ENCODE measurements at places on chromosomes 2 and 18. TPM values are rescaled to one million over a fixed set of nuclear protein-coding genes. Genes with fewer than 3 reads are reported as not detected.

DNA sequence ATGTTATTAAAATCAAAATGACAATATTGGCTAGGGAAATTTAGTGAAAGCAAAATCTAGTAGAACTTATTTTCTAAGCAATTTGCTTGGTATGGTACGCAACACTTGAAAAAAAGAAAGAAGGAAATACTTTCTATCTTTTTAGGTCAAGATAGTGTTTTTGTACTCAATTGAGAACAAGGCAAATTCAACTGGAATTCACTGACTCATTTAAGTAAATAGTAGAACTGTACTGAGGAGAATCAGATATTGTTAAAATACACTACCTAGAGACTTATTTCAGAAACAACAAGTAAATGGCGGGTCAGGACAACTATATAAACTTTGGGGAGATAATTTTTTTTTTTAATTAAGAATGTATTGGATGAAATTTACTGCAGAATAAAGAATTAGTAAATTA lies 18.9 kb downstream of the ZRANB3 start:
- H3K4me3 ChIP-seq, result no peak overlapping the region
- no peaks in the 10 kb centered on the region for H3K4me1 ChIP-seq
- no peaks in the 10 kb centered on the region for H3K36me3 ChIP-seq

GRCh38 chr2:38498045-38498481 lies 104.7 kb downstream of the HNRNPLL start:
- H3K36me3 ChIP-seq, result no peaks in the 10 kb centered on the region
- DNase-seq, result no peak
- no peaks in the 10 kb centered on the region for H3K27me3 ChIP-seq
- no peak overlapping the region for H3K27ac ChIP-seq
- H3K4me1 ChIP-seq, result no peaks in the 10 kb centered on the region
- H3K4me3 ChIP-seq, result no peak overlapping the region

DNA sequence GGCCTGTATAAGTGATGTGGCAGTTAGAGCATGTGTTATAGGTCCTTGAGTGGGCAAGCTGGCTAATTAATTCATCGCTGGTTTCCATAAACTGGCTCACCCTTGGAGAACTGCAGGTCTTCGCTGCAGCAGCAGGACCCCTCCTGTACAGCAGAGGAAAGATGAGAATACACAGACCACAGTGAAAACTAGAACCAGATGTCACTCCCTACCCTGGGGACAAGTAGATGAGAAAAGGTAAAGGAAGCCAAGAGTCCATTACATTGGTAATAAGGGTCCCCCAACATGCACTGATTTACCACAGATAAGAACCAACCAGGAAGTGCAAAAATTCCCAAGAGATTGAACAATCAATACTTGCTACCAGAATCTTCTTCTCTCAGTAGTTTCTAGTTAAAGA lies 415.6 kb upstream of the LYPD1 start:
- no peak overlapping the region for H3K27ac ChIP-seq
- H3K4me3 ChIP-seq, result no peak overlapping the region
- no peaks in the 10 kb centered on the region for H3K36me3 ChIP-seq

Gene GKN1
- not detected for total RNA-seq

DNA sequence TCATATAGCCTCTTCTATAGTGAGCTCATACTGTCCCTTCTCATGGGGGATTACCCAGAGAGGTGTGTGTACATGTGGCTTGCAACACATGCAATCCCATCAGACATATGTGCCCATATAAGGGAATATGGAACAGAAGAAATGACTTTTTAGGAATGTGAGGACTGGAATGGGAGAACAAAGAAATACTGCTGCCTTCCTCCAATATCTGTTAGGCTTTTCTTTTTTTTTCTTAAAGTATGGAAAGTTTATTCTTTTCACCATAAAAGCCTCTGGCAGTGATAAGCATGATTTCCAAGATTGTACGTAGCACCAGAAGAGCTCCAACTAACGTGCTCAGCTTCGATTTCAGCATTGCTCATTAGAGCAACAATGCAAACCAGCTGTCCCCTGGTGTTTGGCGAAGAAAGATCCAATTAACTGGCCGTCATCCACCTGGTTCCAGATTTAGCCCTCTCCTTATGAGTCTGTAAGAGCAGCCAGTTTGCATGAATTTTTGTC lies 113.6 kb downstream of the ADCYAP1 start:
- H3K4me3 ChIP-seq, result no peak overlapping the region
- H3K4me1 ChIP-seq, result peaks cover 3% of the 10 kb centered on the region
- H3K36me3 ChIP-seq, result no peaks in the 10 kb centered on the region
- no peak for DNase-seq
- no peaks in the 10 kb centered on the region for H3K27me3 ChIP-seq

- H3K4me3 ChIP-seq, result no peak overlapping the region
- H3K4me1 ChIP-seq, result no peaks in the 10 kb centered on the region
These were observed 81.0 kb downstream of the ZNF236 start for GRCh38 chr18:76903386-76903785.

- no peaks in the 10 kb centered on the region for H3K36me3 ChIP-seq
- no peaks in the 10 kb centered on the region for H3K27me3 ChIP-seq
- H3K27ac ChIP-seq, result no peak overlapping the region
- DNase-seq, result no peak
- H3K4me3 ChIP-seq, result no peak overlapping the region
These were observed 155.3 kb downstream of the DDX1 start for GRCh38 chr2:15746703-15747550.

Gene C18orf32
- 37.9 TPM for total RNA-seq

- no peaks in the 10 kb centered on the region for H3K36me3 ChIP-seq
- H3K27me3 ChIP-seq, result no peaks in the 10 kb centered on the region
- peak; percentile 70 for DNase-seq
- no peak overlapping the region for H3K4me3 ChIP-seq
- no peak overlapping the region for H3K27ac ChIP-seq
- H3K4me1 ChIP-seq, result no peaks in the 10 kb centered on the region
These were observed 233.5 kb upstream of the ATP5MC3 start for GRCh38 chr2:175414882-175415487.

- H3K27ac ChIP-seq, result no peak overlapping the region
- H3K36me3 ChIP-seq, result no peaks in the 10 kb centered on the region
- no peaks in the 10 kb centered on the region for H3K27me3 ChIP-seq
- H3K4me1 ChIP-seq, result no peaks in the 10 kb centered on the region
These were observed 216.4 kb downstream of the MEIS1 start for GRCh38 chr2:66651295-66651694.

GRCh38 chr2:42087137-42087856 lies 39.5 kb downstream of the PKDCC start:
- H3K4me1 ChIP-seq, result no peaks in the 10 kb centered on the region
- H3K36me3 ChIP-seq, result no peaks in the 10 kb centered on the region
- no peak overlapping the region for H3K4me3 ChIP-seq
- H3K27me3 ChIP-seq, result no peaks in the 10 kb centered on the region
- DNase-seq, result no peak
- H3K27ac ChIP-seq, result no peak overlapping the region

- H3K4me1 ChIP-seq, result no peaks in the 10 kb centered on the region
These were observed 635 bp downstream of the ERICH2 start for GRCh38 chr2:170770606-170771420.

GRCh38 chr2:25951071-25951547 lies 31.2 kb downstream of the KIF3C start:
- no peaks in the 10 kb centered on the region for H3K4me1 ChIP-seq
- no peaks in the 10 kb centered on the region for H3K27me3 ChIP-seq
- H3K27ac ChIP-seq, result no peak overlapping the region

- no peak for DNase-seq
- no peaks in the 10 kb centered on the region for H3K36me3 ChIP-seq
- no peak overlapping the region for H3K4me3 ChIP-seq
- no peak overlapping the region for H3K27ac ChIP-seq
- H3K4me1 ChIP-seq, result no peaks in the 10 kb centered on the region
These were observed 109.4 kb downstream of the LYPD1 start for GRCh38 chr2:132560562-132560961.

DNA sequence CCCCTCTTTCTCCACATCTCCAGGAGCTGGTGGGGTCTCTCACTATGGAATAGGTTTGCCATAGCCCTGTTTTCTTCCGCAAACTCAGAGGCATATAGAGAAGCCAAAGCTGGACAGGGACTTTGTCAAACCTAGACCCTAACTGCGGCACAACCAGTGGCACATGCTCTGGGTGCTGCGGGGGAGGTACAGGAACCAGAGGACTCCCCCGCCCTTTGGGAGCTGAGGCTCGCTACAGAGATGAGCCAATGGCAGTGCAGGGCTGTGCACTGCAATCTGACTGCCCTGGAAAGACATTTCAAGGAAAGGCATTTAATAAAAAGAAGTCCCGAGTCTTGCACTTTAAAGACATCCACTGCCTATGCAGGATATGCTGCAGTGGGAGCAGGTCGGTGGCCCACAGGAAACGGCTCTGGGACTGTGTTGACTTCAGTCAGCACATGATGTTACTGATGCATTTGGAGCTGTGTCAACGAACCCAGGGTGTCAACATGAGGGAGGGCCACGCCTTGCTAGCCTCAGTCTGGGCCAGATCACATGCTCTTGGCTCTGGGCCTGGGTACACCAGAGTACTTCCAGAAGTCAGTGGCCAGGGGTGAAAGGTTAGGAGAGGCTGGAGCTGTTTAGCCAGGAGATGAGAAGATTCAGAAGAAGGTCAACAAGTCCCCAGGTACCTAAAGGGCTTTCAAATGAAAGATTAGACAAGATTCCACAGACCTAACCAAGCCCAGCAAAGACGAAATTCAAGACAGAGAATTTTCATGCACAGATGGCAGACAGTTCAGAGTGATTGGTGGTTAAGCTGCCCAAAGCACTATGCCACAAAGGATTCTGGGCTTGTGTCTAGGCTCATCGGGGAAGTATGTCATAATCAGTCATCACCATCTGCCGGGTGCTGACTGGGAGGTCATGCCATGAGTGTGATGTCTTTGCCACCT lies 8.2 kb downstream of the SLC35F6 start:
- H3K4me1 ChIP-seq, result no peaks in the 10 kb centered on the region
- DNase-seq, result peak; percentile 94
- no peaks in the 10 kb centered on the region for H3K36me3 ChIP-seq
- no peaks in the 10 kb centered on the region for H3K27me3 ChIP-seq

DNA sequence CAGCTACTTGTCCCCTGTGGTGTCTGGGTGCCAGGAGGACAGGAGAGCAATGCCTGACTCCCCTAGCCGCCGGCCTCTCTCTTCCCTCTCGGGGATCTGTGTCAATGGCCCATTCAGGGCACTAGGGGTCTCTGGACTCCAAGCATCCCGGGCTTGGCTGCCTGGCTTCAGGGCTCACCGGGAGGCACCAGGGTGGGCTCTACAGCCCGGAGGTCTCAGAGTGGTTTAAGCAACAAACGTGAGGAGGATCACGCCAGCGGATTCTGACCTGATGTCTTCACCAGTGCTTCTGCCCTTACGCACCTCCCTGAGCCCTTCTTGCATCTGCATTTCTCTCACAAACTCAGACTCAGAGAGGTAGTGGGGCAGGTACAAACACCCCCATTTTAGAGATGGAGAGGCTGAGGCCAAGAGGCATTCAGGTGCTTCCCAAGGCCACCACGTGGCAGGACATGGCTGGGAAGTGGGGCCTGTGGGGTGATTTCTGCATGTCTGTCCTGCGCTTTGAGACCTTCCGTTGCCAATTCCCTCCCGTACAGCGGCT lies 243.0 kb downstream of the CELF4 start:
- H3K27me3 ChIP-seq, result no peaks in the 10 kb centered on the region
- H3K36me3 ChIP-seq, result no peaks in the 10 kb centered on the region
- no peak overlapping the region for H3K27ac ChIP-seq

Gene BUB1
- 2.5 TPM for total RNA-seq

DNA sequence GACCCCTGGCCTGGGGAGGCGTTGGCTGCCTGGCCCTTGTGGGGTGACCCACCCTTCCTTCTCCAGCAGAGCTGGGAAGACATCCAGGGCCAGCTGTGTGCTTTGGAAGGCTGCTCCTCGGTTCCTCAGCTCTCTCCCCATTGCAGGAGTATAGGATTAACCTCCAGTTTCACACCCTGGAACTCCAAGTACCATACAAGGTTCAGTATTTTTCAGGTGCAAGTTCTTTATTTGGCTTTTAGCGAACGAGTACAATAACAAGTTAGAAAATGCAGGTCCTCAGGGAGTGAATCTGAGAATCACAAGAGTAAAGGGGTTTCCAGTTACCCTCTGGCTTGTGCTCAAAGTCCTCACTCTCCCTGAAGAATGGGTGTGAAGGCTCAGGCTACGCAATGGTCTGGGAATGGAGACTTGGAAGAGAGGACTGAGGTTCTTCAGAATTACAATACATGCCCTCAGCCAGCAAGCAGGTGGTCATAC lies 101.2 kb downstream of the APOB start:
- no peaks in the 10 kb centered on the region for H3K36me3 ChIP-seq
- no peak for DNase-seq
- no peaks in the 10 kb centered on the region for H3K4me1 ChIP-seq
- H3K27me3 ChIP-seq, result no peaks in the 10 kb centered on the region
- no peak overlapping the region for H3K4me3 ChIP-seq

DNA sequence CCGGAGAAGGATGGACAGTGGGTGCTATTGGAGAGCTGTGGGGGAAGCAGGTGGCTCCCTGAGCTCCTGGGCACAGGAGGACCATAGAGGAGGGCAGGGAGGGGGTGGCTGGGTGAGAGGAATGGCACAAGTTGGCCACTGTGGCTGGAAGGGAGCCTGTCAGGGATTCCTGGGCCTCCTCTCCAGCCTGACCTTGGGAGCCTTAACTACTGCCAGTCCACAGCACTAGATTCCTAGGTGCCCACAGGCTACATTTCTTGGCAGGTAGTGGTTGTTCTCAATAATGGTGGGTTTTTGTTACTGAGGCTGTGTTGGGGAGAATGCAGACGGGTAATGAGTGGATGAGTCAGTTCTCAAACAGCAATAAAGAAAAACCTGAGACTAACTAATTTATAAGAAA lies 26.0 kb downstream of the EFHD1 start:
- H3K4me1 ChIP-seq, result peaks cover 16% of the 10 kb centered on the region
- DNase-seq, result no peak
- H3K4me3 ChIP-seq, result no peak overlapping the region
- no peaks in the 10 kb centered on the region for H3K36me3 ChIP-seq
- peak overlapping the region; percentile 33 for H3K27ac ChIP-seq

GRCh38 chr18:62584241-62585120 lies 61.7 kb downstream of the ZCCHC2 start:
- no peak overlapping the region for H3K4me3 ChIP-seq
- peak; percentile 89 for DNase-seq
- H3K36me3 ChIP-seq, result no peaks in the 10 kb centered on the region
- no peak overlapping the region for H3K27ac ChIP-seq
- H3K27me3 ChIP-seq, result no peaks in the 10 kb centered on the region

GRCh38 chr2:196162586-196163175 lies 8.7 kb downstream of the STK17B start:
- H3K27ac ChIP-seq, result no peak overlapping the region
- no peaks in the 10 kb centered on the region for H3K36me3 ChIP-seq
- H3K4me3 ChIP-seq, result no peak overlapping the region

Gene NGEF
- 2.3 TPM for total RNA-seq

DNA sequence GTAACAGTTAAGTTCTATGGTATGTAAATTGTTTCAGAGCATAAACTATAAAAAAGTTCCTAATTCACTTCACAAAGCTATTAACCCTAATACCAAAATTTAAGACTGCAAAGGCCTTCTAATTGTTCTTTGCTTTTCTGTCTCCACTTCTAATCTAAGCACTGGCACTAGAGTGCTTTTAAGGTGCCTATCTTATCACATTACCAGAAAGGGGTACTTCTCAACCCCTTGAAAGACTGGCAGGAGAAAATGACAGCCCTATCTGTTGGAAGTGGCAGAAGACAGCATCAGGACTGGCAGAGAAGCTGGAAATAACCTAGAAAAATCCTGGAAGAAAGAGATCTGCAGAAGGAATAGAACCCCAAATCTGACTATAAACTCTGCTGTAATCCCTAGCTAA lies 10.3 kb downstream of the CNRIP1 start:
- H3K4me1 ChIP-seq, result no peaks in the 10 kb centered on the region
- H3K4me3 ChIP-seq, result no peak overlapping the region
- no peak for DNase-seq

Gene TNFRSF11A
- total RNA-seq, result 8.2 TPM

All from aorta (tissue), 5 donors.